Hepatic stellate cell (primary cell): ENCODE measurements at places on chromosomes 2 and 18.
A peak's percentile ranks its signal among the peaks of the same experiment; 100 is the strongest.

GRCh38 chr2:169476459-169476858, 2.8 kb upstream of the BBS5 start:
- no peak for DNase-seq

- DNase-seq: no peak
These were observed 306.0 kb upstream of the RAB12 start for GRCh38 chr18:8303151-8303755.

DNA sequence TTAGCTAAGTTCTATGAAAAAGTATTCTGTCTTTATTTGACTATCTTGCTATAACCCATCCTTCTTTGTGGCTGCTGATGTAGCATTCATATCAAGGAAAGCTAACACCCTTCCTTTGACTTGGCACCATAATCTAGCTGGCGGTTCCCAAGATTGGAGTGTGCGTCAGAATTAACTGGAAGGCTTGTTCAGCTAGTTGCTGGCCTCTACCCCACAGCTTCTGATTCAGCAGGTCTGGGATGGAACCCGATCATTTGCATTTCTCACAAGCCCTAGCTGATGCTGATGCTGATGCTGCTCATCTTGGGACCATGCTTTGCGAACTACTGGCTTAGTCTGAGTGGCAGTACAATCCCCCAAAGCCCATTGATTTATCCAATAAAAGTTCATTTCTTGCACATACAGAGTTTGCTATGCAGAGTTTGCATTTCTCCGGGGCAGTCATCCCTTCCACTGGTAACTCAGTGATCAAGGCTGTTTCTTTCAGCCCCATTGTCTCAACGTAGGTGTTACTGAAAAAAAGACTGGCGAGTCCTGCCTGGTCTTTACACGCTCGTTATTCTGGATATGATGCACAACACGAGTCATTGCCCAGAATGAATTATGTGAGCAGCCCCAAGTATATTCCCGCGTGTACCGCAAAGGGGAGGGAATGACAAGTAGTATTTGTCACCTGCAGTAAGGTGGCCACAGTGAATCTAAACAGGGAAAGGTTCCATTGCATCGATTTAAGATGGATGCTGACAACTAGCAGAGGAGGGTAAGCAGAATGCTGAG, 96.5 kb downstream of the ZNF532 start:
- no peak for DNase-seq

GRCh38 chr2:143694335-143694734, 565.1 kb downstream of the ARHGAP15 start:
- DNase-seq: no peak

GRCh38 chr2:201656102-201656501, 12.8 kb upstream of the TMEM237 start:
- no peak for DNase-seq

DNA sequence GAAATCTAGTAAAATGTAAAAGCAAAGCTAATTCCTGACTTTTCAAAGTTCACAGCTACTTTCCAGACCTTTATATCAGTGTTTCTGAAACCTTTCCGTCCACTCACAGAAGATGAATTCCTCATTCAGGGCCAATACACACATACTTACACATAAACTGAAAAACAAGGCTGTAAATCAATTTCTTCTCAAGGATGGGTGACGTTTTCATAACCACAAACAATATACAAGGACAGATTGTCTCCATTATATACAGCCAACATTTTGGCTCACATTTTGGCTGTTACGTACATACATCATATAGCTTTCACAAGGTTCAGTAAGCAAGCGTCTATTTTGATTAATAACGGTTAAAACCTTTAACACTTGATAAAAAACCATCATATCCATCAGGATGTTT, 1.4 kb downstream of the RPRD1A start:
- peak; percentile 8 for DNase-seq

- no peak for DNase-seq
These were observed 251.9 kb downstream of the FBXO15 start for GRCh38 chr18:73895701-73896100.

DNA sequence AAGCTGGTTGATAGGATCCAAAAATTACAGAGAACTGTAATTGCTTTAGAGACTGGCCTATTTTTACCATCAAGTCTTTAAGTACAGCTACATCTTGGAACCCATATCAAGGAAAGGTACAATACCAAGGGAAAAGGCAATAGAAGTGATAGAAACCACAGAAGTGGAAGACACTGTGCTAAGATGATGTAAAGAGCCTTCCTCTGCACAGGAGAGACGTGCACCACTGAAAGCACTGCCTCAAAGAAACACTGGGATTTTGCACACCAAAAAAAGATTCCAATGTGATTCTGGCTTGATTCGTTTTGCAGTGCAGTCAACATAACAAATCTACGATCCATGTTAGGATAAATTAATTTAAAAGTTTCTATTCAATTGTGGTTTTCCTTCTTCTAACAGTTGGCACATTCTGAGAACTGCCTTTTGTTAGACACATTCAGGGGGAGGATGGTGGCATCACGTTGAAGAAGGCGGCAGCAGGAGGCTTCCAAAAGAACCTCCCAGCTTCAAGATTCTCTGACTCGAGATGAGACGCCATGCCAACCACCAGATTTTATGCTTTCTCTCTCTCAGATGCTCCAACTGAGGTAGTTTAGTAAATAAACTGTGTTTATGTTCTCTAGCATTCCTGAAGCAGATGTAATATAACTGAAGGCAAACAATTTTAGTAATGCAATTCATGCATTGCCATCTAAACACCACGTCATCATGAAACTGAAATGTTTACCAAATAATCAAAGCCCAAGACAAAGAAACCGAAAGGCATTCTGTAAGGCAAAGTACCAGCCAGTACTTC, 102.9 kb downstream of the BCL2 start:
- no peak for DNase-seq

- no peak for DNase-seq
These were observed 39.6 kb downstream of the TTC39C start for GRCh38 chr18:24054130-24054529.

DNA sequence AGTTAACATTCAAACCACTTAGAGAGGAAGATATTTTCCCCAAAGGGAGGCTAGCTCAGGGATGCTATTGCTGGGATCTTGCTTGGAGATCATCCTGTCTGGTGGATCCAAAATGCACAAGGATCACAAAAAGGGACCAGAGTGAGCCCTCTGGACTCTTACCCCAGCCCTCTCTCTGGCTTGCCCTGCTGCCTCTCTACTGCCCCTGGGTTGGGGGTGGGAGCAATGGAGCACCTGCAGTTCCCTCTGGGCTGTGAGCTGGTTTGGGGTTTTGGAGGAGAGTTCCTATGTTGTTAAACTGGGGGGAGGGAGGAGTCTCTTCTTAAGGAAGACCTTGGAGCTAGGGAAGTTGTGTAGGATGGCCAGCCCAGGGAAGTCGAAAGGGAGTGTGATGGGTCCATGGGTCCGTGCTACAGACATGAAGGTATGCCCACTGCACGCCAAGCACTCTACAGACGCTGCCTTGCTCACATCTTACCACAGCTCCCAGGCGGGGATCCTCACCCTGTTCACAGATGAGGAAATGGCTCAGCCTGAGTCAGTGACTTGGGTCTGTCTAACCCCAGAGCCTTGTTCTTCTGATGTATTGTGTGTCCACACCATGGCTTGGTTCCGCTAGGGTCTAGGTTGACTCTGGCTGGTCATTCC, 3.8 kb downstream of the LBH start:
- DNase-seq: peak; percentile 49

DNA sequence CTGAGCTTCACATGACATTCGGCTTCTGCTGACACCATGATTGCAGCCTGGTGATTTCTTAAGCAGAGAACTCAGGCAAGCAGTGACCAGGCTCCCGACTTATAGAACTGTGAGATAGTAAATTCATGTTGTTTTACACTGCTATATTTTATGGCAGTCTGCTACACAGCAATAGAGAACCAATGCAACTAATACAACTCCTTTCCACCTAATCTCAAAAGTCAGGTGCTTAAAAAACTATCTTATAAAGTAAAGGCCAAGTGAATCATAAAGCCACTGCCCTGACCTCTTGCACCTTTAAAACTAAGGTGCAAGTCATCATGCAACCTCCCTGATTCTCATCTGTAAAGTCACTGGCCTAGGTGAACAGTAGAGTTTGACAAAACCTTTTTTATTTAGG, 95.3 kb upstream of the GLS start:
- DNase-seq: no peak

GRCh38 chr2:37767046-37767445, 95.6 kb upstream of the CDC42EP3 start:
- no peak for DNase-seq

DNA sequence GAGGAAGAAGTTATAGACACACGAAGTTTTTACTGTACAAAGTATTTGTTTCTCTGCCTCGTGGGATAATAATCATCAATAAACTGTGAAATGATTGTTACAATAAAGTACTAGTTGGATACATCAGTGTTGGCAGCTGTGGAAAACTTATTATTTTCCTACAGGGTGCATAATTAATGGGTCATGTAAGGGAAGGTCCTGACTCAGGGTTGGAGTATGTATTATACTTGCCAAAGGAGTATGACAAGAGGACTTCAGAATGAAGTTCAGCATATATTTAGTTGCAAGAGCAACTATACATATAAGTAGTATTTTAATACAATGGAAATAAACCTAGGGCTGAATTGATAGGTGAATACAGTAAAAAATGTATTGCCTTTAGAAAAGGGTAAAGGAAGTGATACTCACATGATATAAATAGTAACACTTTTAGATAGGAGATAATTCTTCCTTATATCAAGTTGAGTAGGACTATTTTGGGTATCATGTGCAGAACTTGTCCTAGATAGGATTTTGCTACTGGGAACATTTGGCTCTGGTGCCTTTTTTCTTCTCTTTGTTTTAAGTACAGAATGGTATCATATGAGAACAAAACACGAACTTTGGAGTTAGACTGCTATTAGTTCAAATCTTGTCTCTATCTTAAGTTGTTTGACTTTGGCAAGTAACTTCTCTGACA, 79.1 kb downstream of the PLCL1 start:
- no peak for DNase-seq

DNA sequence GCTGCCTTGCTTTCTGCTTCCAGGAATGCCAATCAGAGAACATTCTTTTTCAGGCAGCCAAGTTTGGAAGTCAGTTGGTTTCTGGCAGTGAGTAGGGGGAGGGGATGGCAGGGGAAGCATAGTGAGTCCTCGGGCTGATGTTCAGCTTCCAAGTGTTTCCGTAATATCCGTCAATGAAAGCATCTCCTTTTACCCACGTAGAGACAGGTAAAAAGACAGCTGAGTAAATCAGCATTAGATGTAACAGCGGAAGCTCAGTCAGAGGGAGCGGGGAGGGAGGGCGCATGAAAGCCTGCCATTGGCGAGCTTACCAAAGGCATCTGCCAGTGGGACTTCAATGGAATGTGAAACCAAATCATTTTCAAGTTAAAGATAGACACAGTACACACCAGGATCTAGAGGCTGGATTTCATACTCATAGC, 117.1 kb upstream of the DTNA start:
- DNase-seq: peak; percentile 35

GRCh38 chr2:112784199-112785189, at the start of gene IL1A:
Gene IL1A (minus strand): TSS chr2:112784493. CDS start chr2:112783770, 723 bp downstream.
- no peak for DNase-seq

- DNase-seq: no peak
These were observed 861 bp upstream of the SEMA4C start for GRCh38 chr2:96870626-96871255.

- DNase-seq: no peak
These were observed 117.0 kb downstream of the AP1S3 start for GRCh38 chr2:223720367-223720766.

DNA sequence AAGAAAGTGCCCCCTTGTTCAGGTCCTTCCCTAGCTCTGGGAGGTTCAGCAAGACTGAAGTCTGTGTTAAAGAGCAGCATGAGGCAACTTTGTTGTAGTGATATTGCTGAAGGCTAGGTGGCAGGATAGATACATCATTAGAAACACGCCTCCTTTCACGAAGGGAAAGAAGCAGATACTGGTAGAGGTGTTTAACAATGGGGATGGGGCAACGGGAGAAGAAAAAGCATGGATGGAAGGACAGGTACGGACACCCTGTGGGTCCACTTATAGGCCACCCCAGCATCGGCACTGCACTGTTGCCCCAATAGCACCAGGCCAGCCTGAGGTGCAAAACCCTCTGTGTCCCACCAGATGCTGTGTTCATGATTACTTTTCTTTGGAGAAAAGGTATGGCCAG, 3.5 kb upstream of the IGFBP5 start:
- no peak for DNase-seq

DNA sequence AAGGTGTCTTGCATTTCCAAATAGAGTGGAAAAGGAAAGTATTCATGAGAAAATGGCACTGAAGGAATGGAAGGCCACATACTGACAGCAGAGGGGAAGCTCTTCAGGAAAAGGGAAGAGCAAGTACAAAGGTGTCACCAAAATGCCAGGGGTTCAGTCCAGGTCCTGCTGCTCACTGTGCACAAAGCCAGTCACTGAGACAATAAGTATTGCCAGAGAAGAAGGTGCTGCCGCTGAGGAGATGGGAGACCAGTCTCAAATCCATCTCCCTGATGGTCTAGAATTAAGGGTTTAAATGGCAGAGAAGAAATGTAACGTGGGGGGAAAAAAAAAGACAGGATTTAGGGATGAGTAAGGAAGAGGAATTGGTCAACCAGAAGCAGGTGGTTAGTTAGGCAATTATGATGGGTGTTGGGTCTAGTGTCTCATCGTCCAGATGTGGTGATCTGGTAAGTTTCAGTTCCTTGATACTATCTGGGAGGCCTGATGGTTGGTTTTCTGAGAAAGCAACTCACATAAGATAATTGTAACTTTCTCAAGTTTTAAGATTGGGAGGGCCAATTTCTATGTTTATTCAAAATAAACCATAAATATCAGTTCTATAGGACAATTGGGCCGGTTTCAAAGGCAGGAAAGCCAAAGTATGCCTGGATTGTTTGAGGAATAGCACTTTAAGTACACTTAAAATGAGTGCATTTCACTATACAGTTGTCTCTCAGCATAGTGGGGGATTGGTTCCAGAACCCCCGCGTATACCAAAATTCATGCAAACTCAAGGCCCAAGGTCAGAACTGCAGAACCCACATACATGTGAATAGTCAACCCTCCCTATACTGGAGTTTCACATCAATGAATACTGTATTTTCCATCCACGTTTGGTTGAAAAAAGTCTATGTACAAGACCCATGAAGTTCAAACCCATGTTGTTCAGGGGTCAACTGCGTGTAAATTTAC, 109.1 kb upstream of the DNAJC10 start:
- no peak for DNase-seq

DNA sequence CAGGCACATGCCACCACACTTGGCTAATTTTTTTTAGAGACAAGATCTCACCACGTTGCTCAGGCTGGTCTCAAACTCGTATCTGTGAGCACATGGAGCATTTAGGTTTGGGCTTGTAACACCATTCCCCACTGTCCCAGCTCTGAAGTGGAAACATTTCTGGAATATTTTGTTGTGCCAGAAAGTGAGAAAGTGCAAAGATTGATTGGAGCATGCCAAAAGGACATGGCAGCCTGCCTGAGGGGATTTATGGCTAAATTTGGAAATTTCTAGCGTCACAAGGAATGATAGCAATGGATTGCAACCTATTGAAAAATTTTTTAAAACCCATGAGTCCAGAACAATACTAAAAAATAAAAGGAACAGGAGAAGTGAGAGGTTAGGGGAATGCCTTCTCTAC, 136.8 kb downstream of the ESCO1 start:
- no peak for DNase-seq
